GM18507 (cell line): ENCODE measurements at places on chromosomes 3 and 15.
A peak's percentile ranks its signal among the peaks of the same experiment; 100 is the strongest.

- DNase-seq: no peak
These were observed 28.6 kb upstream of the NDUFB4 start for GRCh38 chr3:120567370-120568201.

DNA sequence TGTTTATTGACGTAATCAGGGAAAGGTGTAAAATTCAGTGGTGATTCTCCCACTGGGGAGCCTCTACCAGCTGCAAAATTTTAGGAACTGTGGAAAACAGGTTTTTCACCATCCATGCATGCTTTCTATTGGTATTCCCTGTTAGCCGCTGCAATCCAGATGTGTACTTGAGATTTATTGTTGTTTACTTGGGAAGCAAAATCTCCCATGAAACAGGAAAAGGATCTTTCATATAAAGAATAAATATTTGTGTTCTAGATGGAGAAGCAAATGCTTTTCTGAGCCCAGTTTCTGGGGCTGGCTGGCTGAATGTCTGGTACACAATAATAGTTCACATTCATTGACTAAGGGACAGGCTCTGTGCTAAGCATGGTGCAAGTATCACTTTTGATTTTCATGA, 144.6 kb upstream of the RASGRP1 start:
- no peak for DNase-seq

DNA sequence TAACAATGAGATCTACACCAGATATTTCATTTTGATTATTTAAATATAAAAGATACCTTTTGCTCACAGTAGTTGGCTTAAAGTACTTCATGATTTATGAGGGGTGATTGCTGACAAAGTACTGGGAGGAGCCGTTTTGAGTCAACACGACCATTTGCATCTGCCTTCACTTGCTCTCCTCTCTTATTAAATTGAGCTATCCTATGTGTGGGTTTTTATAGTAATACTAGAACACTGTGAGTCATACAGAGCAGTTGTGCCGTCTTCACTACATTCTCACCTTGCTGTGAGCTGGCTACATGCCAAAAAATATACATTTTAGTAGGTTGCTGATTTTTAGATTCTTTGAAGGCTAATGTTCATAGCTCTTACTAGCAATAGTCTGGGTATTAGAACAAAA, 161.2 kb downstream of the ALCAM start:
- no peak for DNase-seq

GRCh38 chr15:27250223-27250622, 279.2 kb downstream of the GABRG3 start:
- DNase-seq: no peak

DNA sequence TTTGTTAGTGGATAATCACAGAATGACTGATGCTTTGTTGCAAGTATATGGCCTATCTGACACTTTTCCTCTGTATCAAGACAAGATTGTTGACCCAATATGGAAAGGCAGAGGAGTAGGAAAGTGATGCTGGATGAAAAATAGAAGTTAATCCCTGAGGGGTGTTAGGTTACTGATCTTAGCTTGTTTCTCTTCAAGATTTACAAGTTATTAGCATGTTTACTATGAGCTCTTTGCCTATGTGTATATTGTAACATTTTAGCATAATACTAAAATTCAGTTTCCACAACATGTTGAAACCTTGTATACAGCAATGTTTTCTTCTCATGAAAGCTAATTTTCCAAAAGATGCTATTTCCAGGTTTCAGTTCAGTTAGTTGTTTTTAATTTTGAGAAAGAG, 120.4 kb upstream of the CCNL1 start:
- no peak for DNase-seq

DNA sequence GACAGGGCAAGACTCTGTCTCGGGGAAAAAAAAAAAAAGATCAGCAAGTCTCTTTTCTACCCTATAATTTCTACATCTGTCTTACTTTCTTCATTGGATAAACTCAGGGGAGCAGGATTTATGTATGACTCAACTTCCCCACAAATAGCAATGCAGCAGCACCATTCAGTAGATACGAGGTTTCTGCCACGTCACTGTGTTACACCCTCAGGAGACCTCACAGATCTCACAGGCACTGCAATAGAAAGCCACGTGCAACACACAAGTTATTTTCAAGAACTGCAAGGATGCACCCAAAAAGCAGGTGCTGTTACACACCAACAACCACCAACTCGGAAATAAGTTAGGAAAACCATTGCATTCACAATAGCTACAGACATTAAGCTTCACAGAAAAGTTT, 30.2 kb downstream of the TSPAN3 start:
- no peak for DNase-seq

DNA sequence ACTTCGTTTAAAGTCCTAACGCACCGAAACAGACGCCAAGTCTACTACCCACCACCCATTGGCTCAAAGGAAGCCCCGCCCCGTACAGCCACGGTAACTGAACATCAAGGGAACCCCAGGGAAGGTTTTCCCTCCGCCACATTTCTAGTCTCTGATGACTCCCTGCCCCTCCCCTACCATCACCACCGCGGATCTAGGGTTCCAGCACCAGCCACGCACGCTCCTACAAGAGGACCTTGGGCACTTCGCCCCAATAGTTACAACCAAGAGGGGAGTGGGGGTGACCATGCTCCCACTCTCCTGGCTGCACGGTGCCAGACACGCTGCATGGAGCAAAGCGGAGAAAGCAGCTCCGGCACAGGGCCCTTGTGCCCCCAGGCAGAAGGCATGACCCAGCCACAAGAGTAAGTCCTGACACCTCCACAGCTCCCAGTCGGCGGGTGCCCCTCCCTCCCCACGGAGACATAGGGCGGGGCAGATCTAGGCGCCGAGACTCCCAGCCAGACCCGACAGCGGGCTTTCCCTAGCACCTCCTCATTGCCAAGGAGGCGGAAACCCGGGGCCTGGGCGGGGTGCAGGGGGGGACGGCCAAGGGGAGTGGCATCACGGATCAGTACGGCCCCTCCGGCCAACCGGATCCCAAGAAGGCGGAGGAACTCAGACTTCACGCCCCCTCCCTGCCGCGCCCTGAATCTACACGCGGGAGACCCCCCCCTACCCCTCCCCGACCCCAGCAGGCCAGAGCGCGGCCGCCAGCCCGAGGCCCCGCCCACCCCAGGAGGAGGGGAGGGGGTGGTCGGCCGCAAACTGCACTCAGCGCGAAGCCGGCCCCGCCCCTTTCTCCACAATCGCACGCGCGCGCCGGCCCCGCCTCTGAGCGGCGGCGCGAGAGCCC, 936 bp downstream of the SIN3A start:
- peak; percentile 58 for DNase-seq

DNA sequence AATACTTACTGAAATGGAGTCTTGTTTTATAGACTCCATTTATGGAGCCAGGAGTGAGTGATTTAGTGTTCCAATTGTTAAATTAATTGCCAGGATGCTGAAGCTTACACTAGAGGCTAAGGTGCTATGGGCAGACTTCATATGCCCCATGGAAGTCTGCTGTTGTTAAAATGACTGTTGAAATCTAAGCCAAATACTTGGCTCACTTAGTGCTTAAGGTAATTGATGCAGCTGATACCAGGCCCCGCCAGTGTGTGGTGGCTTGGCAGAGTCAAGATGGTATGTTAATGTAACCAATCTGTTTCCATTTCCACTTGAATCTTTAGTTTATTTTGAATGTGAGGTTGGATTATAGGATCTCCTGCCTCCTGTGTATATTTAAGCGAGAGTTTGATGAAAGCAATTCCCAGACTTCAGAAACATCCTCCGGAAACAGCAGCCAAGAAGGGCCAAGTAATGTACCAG, 187.1 kb downstream of the ITPR1 start:
- DNase-seq: no peak

- no peak for DNase-seq
These were observed 28.5 kb downstream of the RORA start for GRCh38 chr15:61200626-61201025.

GRCh38 chr3:101381809-101382208, 61.4 kb upstream of the IMPG2 start:
- no peak for DNase-seq

GRCh38 chr3:179266701-179267211, 15.8 kb upstream of the KCNMB3 start:
- DNase-seq: no peak

DNA sequence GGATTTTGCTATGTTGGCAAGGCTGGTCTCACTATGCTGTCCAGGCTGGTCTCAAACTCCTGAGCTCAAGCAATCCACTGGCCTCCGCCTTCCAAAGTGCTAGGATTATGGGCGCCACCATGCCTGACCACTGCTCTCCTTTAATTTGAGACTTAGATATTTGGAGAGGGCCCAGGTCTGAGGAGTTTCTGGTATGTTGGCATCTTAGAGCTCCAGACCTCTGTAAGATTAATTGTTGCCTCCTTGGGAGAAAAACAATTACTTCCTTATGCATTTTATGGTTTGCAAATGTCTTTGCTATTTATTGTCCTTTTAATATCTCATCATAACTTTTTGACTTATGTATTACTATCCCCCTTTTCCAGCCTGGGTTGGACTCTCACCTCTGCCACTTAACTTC, 2.9 kb downstream of the ZNF774 start:
- DNase-seq: no peak

- DNase-seq: no peak
These were observed 6.4 kb downstream of the CFAP92 start for GRCh38 chr3:128987302-128988100.

DNA sequence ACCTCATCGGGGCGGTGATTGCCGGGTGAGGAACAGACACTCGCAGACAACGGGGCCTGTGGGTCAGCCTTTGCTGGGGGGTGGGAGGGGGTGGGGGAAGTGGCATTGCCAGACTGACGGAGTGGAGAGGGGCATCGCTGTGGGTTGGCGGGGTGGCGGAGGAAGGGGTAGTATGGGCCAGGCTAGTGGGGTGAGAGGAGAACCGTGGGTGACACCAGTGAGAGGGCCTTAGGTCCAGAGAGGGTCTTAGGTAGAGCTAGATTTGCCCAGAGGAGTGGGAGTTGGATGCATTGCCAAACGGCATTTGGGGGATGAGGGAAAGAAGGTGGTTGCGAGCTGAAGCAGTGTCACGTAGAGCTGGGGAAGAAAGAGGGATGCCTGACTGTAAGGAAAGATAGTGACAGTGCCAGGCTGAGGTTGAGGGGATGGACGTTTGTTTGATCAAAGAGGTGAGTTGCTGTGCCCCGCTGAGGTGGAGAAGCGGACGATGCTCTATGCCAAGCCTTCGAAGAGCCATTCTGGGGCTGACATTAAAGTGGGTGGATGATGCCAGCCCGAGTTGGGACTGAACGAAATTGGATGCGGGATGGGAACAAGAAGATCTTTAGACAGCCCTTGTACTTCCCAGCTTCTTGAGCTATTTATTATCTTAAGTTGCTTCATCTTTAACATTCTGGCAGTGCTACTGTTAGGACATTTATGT, 572 bp downstream of the DNAJB11 start:
- peak; percentile 12 for DNase-seq

DNA sequence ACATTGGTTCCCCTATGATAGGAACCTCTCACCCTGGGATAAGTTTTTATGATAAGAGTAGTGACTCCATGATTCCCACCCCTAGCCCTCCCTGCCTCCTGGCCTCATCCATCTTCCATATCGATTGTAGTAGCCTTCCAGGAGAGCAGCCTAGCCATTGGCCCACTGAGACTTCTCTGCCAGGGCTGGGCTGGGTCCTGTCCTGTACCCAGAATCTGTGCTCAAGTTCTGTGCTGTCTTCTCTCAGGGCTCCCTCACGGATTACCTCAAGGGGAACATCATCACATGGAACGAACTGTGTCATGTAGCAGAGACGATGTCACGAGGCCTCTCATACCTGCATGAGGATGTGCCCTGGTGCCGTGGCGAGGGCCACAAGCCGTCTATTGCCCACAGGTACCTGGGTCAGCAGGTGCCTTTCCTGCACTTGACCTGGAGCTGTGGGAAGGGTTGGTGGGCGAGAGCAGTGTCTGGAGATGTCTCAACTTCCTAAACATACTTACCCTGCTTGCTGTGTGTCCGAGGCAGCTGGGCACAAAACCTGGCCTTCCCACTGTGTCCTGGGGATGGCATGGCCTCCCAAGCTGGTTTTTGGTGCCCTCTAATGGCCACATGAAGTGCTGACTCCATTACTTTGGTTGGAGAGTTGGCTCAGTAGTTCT, 16.6 kb upstream of the EXOG start:
- peak; percentile 44 for DNase-seq

GRCh38 chr3:190384309-190384756, 3.6 kb upstream of the CLDN16 start:
- peak; percentile 3 for DNase-seq

DNA sequence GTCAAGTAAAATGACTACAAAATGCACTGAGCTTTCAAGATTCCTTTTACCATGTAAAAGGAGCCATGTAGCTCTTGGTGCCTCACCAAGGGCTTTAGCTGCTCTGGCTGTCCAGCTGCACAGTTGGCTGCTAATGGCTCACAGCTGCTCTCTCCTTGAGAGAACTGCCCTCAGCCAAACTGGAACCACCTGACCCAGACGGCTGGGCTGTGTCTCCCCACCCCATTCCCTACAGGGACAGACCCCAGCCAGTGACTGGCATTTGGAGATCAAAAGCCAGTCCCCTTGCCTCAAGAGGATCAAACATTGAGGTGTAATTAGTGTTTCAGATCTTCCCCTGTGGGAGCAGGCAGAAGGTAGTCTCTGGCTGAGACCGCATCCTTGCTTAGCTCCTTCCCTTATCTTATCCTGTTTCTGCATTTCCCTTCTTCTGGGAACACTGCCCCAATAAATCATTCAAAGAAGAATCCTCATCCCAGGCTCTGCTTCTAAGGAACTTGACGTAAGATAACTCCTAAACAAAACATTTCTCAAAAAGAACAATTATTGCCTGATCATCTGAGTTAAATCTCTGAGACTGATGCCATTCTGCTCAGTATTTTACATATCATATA, 28.6 kb upstream of the UBE2E2 start:
- no peak for DNase-seq

DNA sequence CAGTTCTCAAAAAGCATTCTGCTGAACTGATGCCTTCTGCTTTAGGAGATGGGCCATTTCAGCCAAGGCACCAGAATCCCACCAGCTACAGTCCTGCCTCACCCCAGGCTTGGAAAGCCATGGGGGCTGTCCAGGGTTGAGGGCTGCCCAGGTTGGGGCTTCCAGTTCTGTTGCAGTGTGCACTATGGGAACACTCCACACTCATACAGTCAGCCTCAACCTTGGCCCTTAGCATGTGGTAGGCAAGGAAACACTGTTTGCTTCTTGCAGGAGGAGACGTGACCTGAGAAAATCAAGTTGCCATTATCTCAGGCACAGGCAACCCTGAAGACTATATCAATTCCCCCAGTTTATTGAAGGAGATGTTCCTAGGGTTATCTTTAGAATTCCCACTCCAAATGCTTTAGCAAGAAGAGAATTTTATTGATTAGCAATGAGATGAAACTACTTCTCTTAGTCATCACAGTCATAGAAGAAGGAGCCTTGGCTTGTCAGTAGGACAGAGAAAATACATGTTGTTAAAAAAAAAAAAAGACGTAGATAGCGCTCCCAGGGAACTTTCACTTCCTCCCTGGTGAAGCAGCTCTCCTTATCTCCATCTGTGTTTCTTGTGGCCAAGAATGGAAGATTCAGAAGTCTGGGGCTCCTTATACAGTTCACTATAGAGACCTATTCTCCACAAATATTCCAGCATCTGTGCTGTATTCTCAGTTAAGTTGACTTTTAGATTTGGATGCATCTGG, 38.3 kb upstream of the IL12A start:
- no peak for DNase-seq

DNA sequence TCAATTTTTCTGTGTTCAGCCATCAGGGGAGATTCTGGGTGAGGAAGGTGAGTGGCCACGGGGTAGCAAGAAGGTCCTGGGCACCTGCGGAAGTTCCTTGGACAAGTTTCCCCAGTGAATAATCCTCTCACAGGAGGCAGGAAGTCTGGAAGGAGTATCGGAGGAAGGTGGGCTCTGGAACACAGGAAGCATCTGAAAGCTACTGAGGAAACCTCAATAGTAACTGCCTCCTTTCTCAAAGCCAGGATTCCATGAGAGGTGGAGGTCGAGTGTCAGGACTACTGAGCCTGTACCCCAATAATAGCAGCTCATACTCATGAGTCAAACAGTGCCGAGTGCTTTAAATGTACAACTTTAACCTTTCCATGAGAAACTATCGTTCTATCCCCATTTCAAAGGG, 110.9 kb downstream of the OXNAD1 start:
- DNase-seq: no peak
